ENCODE measurements at places on chromosomes 4 and X.

- DNase-seq, result no peak
These were observed 26.5 kb downstream of the ZNF81 start for GRCh38 chrX:47863187-47863586.

DNA sequence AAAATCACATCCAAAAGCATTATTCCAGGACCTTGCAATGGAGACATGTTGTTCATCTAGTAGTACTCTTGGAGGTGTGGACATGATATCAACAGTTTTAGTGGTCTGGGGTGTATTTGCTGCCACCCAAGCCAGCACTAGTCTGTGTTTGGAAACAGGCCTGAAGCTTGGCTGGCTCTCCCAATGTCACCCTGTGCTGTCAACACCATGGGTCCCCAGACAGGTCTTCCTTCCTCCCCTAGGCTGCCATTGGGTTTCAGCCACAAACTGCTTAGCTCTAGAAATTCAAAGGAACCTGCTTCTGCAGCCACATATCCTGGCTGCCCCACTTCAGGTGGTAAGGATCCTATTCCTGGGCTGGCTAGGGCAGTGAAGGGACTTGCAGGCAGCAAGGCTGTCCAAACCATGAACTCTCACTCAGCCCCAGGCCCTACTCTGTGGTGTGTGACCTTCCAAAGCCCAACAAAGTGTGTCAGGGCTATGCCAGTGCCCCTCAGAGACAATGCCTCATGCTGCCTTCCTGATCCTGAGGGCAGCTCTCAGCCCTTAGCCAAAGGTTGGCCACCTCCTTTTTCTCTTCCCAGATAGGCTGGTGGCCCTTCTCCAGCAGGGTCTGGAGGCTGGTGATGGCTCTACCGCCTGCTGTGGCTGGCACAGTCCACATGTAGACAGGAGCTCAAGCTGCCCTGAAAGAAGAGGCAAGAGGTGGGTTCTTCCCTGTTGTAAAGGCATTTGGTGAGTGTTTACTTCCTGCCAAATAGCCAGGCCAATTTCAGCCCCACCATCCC lies 18.3 kb downstream of the AMER1 start:
- no peak for DNase-seq

DNA sequence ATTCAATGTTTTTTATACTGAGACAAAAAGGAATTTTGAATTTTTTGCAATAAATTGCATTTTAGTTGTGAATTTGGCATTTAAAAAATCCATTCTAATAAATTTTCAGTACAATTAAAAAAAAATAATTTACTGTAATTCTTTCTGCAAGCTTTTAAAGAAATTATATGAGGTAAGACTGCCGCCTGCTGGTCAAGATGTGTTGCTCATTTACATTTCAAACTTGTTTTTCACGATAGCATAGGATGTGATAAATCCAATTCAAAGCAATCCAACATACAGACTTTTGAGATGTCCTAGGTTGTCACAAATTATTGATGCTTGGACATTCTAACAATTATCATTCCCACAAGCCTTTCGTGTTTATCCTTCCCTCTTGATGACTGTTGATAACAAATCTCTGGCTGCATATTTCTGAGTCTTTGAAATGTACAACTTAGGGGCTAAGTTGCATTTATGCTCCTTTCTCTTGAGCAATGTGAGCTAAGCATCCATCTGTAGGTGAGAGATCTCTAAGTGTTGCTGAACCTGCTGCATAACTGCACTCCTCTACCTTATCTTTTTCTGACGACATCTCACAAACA lies 21.7 kb upstream of the MFAP3L start:
- no peak for DNase-seq

DNA sequence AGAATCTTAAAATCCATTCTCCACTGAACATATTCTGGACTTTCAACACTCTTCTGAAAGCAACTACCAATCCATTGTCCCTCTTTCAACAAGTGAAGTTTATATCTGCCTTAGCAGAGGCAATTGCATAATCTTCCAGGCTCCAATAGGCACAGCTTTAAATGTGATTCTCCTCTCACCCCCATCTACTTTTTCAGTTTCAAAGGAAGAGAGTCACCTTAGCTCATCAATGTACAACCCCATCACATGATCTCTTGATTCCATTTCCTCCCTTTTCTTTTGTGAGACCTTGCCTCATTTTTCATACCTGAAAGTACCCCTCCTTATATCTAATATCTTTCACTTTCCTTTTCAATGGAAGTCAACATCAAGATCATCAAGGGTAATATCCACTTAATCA lies 921.7 kb upstream of the EPHA5 start:
- no peak for DNase-seq

DNA sequence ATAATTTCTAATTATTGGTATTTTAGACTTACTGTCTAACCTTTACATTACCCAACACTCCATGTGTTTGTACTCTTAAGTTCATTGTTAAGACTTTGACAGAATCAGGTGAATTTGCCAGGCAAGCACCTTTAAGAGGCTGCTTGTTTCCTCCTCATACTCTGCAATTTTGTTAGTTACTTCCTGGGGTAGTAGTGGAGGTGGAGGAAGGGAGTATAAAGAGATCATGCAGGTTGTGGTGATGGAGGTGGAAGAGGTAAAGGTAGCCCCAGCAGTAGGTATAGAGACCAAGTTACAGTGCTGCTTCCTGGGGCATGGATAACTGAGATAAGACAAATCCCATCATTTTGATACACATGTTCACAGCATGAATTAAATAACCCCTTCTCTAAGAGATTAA lies 6.7 kb downstream of the WDR44 start:
- DNase-seq, result no peak

DNA sequence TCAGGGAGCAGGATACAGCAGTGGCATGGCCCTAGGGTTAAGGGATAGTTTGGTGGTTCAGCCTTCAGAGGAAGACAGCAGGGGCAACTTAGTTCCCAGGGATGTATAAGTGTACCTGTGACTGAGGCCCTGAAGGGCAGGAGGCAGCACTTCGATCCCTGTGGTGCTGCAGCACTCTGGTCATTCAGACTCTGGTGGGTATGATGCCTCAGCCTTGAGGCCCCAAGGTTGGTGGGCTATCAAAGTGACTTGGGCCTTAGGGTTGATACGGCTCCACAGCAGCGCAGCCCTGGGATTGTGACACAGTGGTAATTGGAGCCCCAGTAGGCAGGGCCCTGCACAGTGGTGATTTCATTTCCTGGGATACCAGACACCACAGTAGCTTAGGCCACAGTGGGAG lies 1703.1 kb downstream of the PCDH7 start:
- no peak for DNase-seq

DNA sequence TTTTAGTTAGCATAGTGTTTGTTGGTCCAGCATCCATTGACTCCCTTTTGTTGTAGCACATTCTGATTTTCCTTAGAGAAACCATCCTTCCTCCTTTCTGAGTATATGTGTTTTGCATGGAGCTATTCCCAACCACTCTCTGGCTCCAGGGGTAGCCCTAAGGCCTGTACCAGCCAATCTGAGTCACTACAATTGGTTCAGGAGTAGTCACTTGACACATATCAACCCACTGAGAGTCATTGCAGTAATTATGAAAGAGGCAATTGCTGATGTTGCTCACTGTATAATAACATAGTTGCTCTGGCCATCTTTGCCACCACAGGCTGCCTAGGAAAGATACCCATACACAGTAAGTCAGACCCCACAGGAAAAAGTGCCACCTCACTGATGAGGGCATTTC lies 71.2 kb upstream of the GRID2 start:
- no peak for DNase-seq

- DNase-seq, result no peak
These were observed 92.1 kb upstream of the COX18 start for GRCh38 chr4:73161527-73162185.

DNA sequence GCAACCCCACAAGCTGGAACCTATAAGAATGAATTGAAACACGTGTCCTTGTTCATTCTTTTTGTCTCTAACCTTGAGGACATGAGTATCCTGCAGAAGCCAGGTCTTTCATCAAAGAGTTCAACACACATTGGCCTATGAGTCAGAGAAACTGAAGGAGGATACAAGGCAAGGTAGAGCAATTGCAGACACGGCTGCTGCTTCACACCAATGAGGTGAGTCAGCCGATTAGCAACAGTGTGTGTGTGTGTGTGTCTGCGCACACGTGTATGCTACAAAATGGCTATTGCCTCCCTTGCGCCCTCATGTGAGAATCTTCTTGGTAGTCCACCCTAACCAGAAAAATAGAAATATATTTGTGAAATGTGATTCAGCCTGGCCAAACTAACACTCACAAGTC lies 1477.7 kb upstream of the IGFBP7 start:
- no peak for DNase-seq

- no peak for DNase-seq
These were observed 758 bp downstream of the IQSEC2 start for GRCh38 chrX:53280331-53281320.

Measured in stimulated activated CD8-positive, alpha-beta memory T cell treated with anti-CD3 and anti-CD28 coated beads, Interleukin-7, amount 100 ng/mL, for 1 hour (primary cell).